Hepatocyte (in vitro differentiated cells): ENCODE measurements at places on chromosomes 3 and 15. TPM values are rescaled to one million over a fixed set of nuclear protein-coding genes. Genes with fewer than 3 reads are reported as not detected.

The PGBD4 gene
- 0.54 and 0.56 TPM in 2 replicates for polyA plus RNA-seq

DNA sequence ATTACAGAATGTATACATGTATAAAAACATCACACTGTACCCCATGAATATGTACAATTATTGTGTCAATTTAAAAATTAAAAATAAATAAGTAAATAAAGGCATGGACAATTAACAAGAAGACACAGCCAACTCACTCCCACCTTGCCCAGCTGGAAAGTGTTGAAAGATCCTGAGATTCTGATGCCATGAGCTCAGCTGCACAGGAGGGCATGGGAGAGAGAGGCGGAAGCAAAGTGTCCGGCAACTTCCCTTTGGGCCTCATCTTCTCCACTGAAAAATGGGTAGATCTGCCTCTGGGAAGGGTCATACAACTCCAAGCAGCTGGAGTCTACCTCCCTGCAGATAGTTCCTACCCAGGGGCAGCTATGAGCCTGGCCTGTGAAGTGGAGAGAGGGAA is 277.3 kb downstream of the UACA start:
- no peak for DNase-seq

DNA sequence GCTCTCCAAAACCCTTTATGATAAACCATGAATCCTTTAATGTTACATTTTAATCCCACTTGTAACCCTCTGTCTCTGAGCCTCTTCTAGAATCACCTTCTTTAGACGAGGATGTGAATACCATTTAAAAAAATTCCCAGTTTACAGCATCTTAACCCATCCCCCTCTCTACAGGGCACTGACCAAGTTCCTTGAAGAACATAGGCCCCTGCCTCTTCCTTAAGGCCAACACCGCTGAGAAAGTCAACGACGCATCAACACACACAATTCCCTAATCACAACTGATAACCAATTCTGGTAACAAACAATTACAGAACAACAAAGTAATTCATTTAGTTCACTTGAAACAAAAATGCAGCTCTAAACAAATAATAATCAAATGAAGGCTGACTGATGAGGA is 130.3 kb downstream of the DLG1 start:
- DNase-seq: no peak

The ROPN1 gene
- polyA plus RNA-seq: not detected in 2 replicates

GRCh38 chr15:99211926-99212325 is 37.5 kb downstream of the TTC23 start:
- peak; percentile 13 for DNase-seq

The IL16 gene
- 0.92 and 2.4 TPM in 2 replicates for polyA plus RNA-seq

The CYP8B1 gene
- polyA plus RNA-seq: 2.2 and 4.5 TPM in 2 replicates
